Stimulated activated memory B cell treated with anti-CD40 and anti-IgM and Interleukin-4, amounts not matched to agents 10 μg/mL and 1 μg/mL and 100 μg/mL, for 72 hours (primary cell): ENCODE measurements at places on chromosomes 5 and 9.

DNA sequence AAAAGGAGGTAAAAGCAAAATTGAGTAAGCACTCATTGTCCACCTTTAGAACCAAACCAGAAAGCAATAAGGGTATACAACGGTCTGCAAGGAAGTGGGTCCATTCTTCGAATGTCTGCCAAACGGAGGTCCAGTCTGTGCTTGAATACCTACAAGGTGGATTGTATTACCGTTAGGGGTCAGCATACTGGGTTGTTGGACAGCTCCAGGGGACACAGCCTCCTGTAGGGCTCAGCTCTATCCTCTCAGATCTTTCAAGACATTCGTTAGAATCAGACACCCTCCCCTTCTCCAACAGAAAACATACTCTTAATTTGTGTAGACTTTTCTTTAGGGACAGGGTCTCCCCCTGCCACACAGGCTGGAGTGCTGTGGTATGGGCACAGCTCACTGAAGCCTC is 5.5 kb downstream of the ASTN2 start:
- no peak for ATAC-seq

DNA sequence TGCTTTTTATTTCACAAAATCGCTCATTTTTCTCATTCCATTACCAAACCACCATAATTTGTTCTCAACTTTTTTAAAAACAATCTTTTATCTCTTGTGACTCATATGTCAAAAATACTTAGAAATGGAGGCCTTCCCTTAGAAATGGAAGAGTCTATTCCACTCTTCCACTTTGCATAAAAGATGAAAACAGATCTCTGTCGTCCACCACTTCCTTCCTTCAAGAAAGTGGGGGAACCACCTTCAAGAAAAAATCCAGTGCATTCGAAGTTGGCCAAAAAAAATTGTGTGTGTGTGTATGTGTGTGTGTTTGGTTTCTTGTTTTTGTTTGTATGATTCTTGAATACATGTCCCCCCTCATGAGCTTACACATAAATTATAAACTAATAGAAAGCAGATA is 628.8 kb upstream of the DMAC1 start:
- no peak for ATAC-seq

DNA sequence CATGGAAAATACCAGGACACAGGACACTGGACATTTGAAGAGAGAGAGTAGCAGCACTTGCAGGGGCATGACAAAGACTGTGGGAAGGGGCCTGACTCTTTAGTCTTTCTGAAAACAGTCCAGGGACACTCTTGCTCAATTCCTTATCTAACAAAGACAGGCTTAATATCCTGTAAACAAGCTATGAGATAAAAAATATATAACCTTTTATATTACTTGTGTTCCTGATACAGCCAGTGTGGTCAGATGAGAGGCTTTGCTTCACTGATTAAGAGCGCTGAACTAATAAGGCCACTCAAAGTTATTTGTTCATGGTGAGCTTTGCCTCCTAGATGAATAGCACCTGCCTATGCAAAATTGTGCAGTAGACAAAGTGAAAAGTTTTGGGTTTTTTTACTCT is 518.7 kb downstream of the LRRC70 start:
- no peak for ATAC-seq

DNA sequence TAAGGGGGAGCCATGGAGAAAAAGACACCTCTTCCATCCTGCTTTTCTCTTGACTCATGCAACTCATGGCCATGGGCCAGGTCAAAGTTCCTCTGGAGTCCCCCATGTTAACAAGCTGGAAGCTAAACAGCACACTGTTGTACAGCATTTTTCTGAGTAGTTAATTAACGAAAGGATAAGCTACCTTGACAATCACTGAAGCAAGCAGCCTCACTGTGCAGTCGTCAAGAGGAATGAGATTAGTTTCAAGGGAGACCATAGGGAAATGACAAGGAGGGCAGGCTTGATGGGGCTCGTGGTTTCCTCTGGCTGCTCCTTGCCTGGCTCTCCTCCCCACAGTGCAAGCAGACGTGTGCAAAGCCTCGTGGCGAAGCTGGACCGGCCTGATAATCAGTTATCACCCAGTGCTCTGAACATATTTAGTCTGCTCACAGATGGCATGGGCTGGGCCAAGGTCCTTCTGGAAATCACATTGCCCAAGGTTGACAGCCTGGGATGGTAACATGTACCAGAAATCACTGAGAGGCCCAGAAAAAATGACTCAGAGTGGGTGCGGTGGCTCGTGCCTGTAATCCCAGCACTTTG is 209.5 kb downstream of the SLIT3 start:
- ATAC-seq, result no peak

- ATAC-seq, result no peak
Observed at GRCh38 chr5:55021821-55022220, 2.2 kb upstream of the GZMK start.

DNA sequence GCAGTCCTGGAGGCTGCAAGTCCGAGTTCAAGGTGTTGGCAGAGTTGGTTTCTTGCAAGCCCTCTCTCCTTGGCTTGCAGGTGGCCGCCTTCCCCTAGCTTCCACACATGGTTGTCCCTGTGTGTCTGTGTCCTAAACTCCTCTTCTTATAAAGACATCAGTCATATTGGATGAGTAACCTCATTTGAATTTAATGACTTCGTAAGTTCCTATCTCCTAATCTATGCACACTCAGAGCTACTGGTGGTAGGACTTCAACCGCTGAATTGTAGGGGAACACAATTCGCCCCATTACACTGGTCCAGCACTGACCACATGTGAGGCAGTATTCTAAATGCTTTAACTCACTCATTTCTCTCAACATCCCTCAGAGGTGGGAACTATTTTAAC is 25.9 kb upstream of the ADAMTS2 start:
- ATAC-seq, result no peak

DNA sequence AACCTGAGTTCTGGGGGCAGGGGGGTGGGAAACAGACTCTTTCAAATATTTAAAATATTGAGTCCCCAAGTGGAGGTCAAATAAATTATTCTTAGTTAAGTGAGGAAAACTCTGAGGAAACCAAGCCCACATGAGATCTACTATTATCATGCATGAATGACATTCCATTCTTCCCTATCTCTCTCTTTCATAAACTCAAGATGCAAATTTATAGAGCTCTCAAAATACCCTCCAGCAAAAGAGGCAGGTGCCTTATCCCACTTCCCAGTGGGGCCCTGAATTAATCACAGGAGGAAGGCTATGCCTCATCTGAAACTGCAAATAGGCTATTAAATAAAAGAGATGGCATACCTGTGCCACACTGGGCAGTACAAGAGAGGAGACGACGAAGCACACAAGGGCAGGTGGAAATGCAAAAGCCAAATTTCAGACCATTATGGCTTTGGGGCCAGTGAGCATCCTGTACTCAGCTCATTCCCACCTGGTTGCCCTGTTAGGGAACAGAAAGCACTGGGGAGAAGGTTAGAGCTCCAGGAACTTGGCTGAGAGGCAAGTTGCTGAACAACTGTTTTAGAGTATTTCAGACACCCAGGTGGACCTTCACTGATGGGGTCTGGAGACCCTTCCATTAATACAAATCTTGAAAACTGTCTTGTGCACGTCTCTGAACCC is 102.2 kb upstream of the EQTN start:
- no peak for ATAC-seq

GRCh38 chr5:157502143-157502647 is 42.2 kb downstream of the NIPAL4 start:
- peak; percentile 93 for ATAC-seq

DNA sequence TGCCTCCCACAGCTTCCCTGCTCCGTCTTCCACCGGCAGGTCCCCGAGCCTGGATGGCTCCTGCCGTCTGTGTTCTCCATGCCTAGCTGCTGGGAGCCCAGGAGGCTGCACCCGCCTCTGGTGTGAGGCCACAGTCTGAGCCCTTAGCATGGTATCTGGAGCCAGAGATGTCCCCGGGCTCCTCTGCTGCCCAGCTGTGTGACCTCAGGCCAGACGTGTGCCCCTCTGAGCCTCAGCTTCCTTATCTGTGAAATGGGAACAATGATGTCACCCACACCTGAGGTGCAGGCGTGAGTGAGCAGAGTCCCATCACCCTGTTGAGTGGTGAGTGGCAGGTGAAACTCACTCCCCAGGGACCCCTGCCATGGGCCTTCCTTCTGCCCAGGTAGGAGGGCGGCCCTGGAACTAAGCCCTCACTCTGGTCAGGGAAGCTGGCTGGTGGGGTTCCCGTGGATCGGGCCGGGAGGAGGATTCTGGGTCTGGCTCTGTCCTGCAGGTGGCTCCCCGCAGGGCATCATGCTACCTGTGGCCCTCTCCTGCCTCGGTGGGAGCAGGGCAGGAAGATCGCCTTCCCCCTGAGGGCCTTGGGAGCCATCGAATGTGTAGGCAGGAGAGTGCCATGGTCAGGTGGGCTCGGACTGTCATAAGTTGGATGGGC is 239.0 kb downstream of the PBX3 start:
- ATAC-seq, result no peak

- no peak for ATAC-seq
Observed at GRCh38 chr5:180491496-180491895, 2.7 kb upstream of the CNOT6 start.

DNA sequence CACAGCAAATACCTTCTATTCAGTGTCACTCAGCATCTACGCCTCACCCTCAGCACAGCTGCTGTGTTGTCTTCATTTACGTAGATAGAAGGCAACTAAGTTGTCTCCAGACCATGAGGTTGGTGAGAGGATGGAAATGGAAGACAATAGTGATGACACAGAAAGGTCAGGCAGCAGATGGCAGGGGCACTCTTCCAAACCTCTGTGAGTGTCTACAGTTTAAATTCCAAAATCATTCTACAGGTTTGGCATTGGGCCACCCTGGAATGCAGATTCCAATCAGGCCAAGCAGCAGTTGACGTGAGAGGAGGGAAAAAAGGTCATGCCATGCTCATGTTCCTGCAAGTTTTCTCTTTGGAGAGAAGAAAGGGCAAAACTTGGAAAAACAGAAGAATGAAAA is 68.7 kb upstream of the ADAMTSL1 start:
- ATAC-seq, result no peak

DNA sequence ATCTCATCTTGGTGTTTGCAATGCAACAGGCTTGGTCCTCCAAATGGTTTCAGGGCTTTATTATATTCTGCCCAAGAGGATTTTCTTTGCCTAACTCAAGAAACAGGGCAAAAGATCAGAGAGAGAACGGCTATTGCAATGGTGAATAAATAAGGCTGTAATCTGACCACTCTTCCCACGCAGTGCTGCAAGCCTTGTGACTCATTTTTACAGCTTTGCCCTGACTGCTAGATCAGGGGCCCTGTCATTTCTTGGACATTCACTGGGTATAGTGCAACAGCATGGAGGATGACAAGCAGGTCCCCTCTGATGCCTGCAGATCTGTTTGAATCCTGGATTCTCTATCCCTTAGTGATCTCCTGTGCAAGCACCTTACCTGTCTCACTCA is 459.1 kb downstream of the EBF1 start:
- ATAC-seq, result no peak

DNA sequence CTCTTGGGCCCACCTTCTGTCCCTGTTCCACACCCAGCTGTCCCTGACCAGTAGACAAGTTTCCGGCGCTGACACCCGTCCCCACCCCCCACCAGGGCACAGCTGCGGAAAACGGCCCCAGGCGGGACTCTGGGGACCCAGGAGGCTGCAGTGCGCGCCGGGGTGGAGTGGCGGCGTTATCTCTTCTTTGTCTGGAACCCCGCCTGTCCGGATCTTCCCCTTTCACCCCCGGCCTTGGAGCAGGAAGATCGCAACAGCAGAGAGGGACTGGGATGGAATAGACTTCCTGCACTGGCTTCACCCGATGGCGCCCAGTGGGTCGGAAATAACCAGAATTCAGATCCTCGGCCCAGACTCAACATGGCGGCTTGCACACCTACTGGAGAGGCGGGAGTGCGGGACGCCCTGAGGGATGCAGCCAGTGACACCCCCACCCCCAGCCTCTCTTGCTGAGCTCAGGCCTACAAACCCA is 4.7 kb downstream of the PAX5 start:
- ATAC-seq, result no peak

GRCh38 chr5:139387611-139388197 is 2.0 kb downstream of the MZB1 start:
- ATAC-seq, result no peak

- ATAC-seq, result no peak
Observed at GRCh38 chr9:89778100-89779090, 173.6 kb downstream of the GADD45G start.

DNA sequence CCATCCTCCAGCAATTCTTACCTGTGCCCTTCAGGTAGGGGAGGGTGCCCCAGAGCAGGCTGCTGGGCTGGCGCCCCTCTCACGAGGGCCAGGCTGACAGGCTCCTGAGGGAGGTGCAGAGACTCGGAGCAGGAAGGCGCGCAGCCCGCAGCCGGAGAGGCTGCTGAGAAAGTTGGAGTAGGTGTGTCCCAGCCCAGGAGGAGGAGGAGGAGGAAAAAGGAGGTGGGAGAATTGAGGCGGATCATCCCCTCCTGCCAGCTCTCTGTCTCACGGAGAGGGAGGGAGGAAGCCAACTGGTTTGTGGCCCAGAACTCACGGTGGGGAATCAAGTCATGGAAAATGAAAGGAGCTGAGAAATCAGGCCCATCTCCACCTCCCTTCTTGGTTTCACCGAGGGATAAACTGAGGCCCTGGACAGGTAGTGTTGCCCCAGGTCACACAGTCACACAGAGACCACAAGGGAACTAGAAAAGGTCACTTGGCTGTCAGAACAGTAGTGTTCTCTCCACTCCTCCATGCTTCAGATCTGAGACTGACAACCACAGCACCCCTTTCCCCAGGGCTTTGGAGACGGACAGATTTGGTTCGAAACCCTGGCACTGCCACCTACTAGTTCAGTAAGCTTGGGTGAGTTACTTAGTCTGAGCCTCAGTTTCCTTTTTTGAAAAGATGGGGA is at the start of gene FAT2:
Gene FAT2 (minus strand): TSS at position 188 of the 676 bp plus-strand sequence. CDS start 22,400 bp downstream, outside the sequence.
- ATAC-seq, result peak; percentile 65

DNA sequence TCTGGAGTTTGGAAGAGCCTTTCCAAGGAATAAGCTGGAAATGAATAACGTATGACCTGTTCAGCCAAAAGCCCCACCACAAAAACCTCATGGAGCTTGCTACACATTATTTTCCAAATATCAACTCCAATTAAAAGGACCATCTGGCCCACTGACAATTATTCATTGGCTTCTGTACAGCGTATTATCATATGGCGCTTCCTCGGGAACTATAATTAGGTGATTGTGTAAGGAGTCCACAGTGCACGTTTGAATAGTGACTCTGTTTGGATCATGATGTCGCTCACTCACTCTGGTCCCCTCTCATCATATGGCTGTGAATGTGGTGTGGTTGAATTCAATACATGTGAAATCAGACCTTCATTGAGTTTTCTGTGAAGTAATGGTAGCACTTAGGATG is 52.1 kb downstream of the GDNF start:
- ATAC-seq, result no peak

- ATAC-seq, result no peak
Observed at GRCh38 chr5:167902298-167902697, 389.1 kb upstream of the WWC1 start.
